Mammary epithelial cell (primary cell): ENCODE measurements at places on chromosomes 1 and 21. TPM values are rescaled to one million over a fixed set of nuclear protein-coding genes. Genes with fewer than 3 reads are reported as not detected.

CAMK1G gene
- total RNA-seq: not detected

NDC1 gene
- total RNA-seq: 14.0 and 23.3 TPM in 2 replicates

PIK3R3 gene
- total RNA-seq: 7.2 and 13.8 TPM in 2 replicates

FMO1 gene
- total RNA-seq: not detected in 2 replicates

CFAP57 gene
- total RNA-seq: 0.50 TPM

LCE1F gene
- 10.1 and 20.7 TPM in 2 replicates for total RNA-seq

CHAF1B gene
- 4.5 and 12.3 TPM in 2 replicates for total RNA-seq

TNFRSF4 gene
- not detected for total RNA-seq

SPATA1 gene
- 1.4 and 1.8 TPM in 2 replicates for total RNA-seq

PDZK1IP1 gene
- total RNA-seq: 1.8 TPM

CHD5 gene
- total RNA-seq: 0.13 and 0.49 TPM in 2 replicates

NDUFV3 gene
- 36.3 TPM for total RNA-seq

FOXD2 gene
- 0.50 TPM for total RNA-seq

MAP3K21 gene
- total RNA-seq: 6.3 TPM

RORC gene
- 0.13 TPM in 1 of 2 replicates, not detected in the other for total RNA-seq

SRRM1 gene
- 132 and 146 TPM in 2 replicates for total RNA-seq

FAM72A gene
- 7.4 and 7.9 TPM in 2 replicates for total RNA-seq

TNFAIP8L2 gene
- total RNA-seq: not detected in 2 replicates

CD5L gene
- not detected for total RNA-seq

HCRTR1 gene
- total RNA-seq: not detected

LAD1 gene
- 187 and 212 TPM in 2 replicates for total RNA-seq

LPAR3 gene
- 8.6 and 14.3 TPM in 2 replicates for total RNA-seq

MRPS21 gene
- total RNA-seq: 27.3 TPM

ALX3 gene
- total RNA-seq: not detected

ANP32E gene
- 10.3 TPM for total RNA-seq

CFAP107 gene
- total RNA-seq: not detected

LHX8 gene
- not detected in 2 replicates for total RNA-seq

RPS27 gene
- 1,227 and 1,257 TPM in 2 replicates for total RNA-seq

IKBKE gene
- 9.2 TPM for total RNA-seq

RUNX3 gene
- 0.13 and 0.42 TPM in 2 replicates for total RNA-seq

PTGFR gene
- 0.33 TPM for total RNA-seq

CDC20 gene
- total RNA-seq: 91.7 and 121 TPM in 2 replicates

SPRR2B gene
- total RNA-seq: not detected in 2 replicates

HSPB7 gene
- not detected in 2 replicates for total RNA-seq

RGS16 gene
- 0.33 TPM for total RNA-seq

GCSAML gene
- not detected in 2 replicates for total RNA-seq

CELA2B gene
- not detected in 2 replicates for total RNA-seq

SEC16B gene
- 0.29 TPM in 1 of 2 replicates, not detected in the other for total RNA-seq

CD247 gene
- total RNA-seq: not detected in 2 replicates

TAL1 gene
- not detected for total RNA-seq

LCE3D gene
- total RNA-seq: not detected

FAAH gene
- total RNA-seq: 19.9 and 21.0 TPM in 2 replicates

HES3 gene
- total RNA-seq: not detected

GJA8 gene
- not detected in 2 replicates for total RNA-seq

CFHR1 gene
- not detected in 2 replicates for total RNA-seq

IFNLR1 gene
- total RNA-seq: 7.8 TPM

DNM3 gene
- 3.0 TPM for total RNA-seq

S100A12 gene
- 0.66 TPM in 1 of 2 replicates, not detected in the other for total RNA-seq

PEAR1 gene
- total RNA-seq: 0.83 TPM

CFAP141 gene
- not detected for total RNA-seq

NMNAT2 gene
- 0.59 and 0.75 TPM in 2 replicates for total RNA-seq

PTPN7 gene
- not detected in 2 replicates for total RNA-seq

KRTAP19-3 gene
- total RNA-seq: not detected

CRB1 gene
- total RNA-seq: under 0.01 TPM
